ENCODE measurements at places on chromosomes 16 and 17. TPM values are rescaled to one million over a fixed set of nuclear protein-coding genes. Genes with fewer than 3 reads are reported as not detected.

Gene ASPHD1
- total RNA-seq: not detected

Gene ZNF319
- 6.7 TPM for total RNA-seq

Gene IGSF6
- not detected for total RNA-seq

Gene SPATA22
- 4.1 TPM for total RNA-seq

GRCh38 chr16:12540290-12540689, 263.4 kb downstream of the CPPED1 start:
- DNase-seq: no peak

DNA sequence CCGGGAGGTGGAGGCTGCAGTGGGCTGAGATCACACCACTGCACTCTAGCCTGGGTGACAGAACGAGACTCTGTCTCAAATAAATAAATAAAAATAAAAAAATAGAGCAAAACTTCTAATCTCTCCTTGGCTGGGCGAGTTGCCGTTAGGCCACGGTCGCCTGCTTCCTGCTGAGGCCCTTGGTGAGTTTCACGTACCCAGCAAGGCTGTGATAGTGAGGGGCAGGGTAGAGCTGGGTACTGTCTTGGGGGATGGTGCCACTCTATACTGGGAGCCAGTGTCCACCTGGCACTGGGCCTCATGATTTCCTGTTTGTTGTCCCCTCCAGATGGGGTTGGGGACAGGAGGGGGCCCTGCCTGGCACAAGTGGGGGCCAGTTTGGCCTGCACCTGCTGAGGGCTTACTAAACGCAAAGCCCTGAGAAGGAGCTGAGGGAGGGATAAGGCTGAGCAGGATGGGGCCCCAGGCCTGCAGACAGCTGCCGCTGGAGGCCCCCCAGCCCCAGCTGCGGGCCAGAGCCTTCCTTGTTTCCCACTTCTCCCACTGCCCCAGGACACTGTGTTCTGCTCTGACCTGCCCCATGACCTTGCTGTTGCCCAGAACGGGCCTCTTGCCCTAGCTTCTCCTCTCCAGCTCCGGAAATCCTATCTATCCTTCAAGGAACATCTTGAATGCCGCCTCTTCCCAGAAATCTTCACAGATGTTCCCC, 25.4 kb downstream of the GJD3 start:
- DNase-seq: no peak

DNA sequence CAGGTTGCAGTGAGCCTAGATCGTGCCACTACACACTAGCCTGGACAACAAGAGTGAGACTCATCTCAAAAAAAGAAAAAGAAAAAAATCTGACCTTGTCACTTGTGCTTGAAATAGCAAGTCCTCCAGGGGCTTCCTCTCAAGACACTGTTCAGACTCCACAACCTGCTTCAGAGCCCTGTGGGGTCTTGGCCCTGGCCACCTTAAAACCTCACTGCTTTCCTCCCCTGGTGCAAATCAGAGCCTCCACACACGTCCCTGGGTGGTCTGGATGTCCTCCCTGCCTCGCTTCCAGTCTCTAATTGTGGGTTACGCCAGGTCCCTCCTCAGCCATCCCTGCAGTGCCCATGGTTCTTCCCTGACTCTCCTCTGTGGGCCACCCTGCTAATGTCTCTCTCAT, 4.7 kb downstream of the ACD start:
- no peak for DNase-seq

- no peak for DNase-seq
Observed at GRCh38 chr17:33015716-33016346, 24.2 kb downstream of the SPACA3 start.

- no peak for DNase-seq
Observed at GRCh38 chr17:81456798-81457197, 55.8 kb downstream of the ACTG1 start.

DNA sequence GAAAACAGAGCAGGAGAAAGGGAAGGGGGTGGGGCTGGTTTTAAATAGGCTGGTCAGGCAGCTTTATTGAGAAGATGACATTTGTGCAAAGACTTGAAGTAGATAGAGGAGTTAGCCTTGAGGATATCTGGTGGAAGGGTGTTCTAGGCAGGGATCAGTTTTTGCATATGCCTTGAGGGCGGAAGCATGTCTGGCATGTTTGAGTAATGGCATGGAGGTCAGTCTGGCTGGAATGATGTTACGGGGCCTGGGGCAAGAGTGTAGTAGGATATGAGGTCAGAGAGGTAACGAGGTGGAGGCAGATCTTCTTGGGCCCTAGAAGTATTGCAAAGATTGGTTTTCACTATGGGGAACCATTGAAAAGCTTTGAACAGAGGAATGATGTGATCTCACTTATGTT, 4.8 kb downstream of the RABEP1 start:
- DNase-seq: no peak

DNA sequence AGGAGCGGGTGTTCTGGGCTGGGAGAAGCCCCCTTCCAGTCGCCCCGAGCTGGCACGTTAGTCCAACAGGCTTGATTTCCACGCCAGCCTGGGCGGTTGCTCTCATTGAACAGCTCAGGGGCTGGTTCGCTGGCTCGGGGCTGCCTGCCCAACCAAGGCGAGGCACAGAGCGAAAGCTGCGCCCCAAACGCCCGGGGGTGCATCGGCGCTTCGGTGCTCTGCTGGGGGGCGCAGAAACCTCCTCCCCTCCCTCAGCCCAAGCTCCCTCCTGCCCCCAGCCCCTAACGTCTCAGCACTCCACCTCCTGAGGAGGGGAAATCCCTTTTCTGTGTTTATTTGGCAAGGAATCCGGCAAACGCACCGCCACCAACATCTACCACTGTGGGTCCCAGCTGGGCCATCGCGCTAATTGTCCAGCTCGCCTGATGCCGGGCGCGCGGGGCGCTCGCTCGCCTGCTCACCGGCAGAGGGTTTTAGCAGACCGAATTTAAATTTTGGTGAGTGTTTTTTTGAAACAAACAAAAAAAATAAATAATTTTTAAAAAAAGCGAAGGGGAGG, 29.5 kb upstream of the RBFOX1 start:
- DNase-seq: no peak

DNA sequence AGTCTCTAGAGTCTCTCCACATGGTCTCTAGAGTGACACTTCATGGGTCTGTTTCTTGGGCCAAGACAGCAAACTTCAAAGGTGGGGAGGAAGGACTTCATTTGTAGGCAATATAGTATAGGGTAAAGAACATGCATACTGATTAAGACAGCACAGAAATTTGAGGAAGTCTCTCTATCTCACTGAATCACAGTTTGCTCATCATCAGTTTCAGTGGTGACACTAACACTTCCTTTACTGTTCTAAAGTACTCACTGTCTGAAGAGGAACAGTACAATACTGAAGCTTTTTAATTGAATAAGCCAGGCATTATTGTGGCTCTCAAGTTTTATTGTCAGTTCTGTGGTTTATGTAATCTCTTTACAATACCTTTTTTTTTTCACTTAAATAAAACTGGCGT, 656.4 kb upstream of the CDH8 start:
- no peak for DNase-seq

- no peak for DNase-seq
Observed at GRCh38 chr16:31869511-31870201, 4.0 kb upstream of the ZNF267 start.

DNA sequence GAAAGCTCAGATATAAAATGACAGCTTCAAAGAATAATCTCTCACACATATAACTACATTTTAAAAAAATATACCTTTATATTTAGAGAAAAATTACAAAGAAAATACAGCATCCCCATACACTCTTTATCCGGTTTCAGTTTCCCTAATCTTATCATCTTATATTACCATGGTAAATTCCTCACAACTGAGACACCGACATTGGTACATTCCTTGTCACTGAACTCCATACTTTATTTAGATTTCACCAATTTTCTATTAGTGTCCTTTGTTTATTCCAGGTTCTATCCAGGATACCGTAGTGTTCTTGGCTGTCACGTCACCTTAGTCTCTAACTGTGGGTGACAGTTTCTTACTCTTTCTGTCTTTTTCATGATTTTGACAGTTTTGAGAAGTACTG, 22.0 kb upstream of the ABCA10 start:
- DNase-seq: no peak

- no peak for DNase-seq
Observed at GRCh38 chr17:8873801-8874715, 6.6 kb upstream of the PIK3R6 start.

- no peak for DNase-seq
Observed at GRCh38 chr17:47994724-47995123, 23.8 kb downstream of the CDK5RAP3 start.

DNA sequence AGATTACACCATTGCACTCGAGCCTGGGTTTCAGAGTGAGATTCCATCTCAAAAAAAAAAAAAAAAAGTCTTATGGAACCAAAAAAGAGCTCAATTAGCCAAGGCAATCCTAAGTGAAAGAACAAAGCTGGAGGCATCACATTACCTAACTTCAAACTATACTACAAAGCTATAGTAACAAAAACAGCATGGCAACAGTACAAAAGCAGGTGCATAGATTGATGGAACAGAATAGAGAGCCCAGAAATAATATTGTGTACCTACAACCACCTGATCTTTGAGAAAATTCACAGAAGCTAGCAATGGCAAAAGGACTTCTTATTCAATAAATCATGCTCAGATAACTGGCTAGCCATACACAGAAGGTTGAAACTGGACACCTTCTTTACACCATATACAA, 24.7 kb upstream of the CCL2 start:
- DNase-seq: no peak

Measured in stomach (tissue), 19 donors.